ENCODE measurements at places on chromosomes 16 and 17.
A peak's percentile ranks its signal among the peaks of the same experiment; 100 is the strongest.

- no peak for DNase-seq
Observed at GRCh38 chr16:8763899-8764298, 33.5 kb downstream of the TMEM186 start.

- no peak for DNase-seq
Observed at GRCh38 chr17:79965806-79966205, 69.9 kb downstream of the TBC1D16 start.

GRCh38 chr17:31321966-31322365 is 544 bp upstream of the EVI2A start:
- no peak for DNase-seq

- no peak for DNase-seq
Observed at GRCh38 chr16:68408967-68409366, 39.3 kb downstream of the SMPD3 start.

GRCh38 chr16:77169650-77170236 is 21.2 kb upstream of the MON1B start:
- DNase-seq: peak; percentile 63

DNA sequence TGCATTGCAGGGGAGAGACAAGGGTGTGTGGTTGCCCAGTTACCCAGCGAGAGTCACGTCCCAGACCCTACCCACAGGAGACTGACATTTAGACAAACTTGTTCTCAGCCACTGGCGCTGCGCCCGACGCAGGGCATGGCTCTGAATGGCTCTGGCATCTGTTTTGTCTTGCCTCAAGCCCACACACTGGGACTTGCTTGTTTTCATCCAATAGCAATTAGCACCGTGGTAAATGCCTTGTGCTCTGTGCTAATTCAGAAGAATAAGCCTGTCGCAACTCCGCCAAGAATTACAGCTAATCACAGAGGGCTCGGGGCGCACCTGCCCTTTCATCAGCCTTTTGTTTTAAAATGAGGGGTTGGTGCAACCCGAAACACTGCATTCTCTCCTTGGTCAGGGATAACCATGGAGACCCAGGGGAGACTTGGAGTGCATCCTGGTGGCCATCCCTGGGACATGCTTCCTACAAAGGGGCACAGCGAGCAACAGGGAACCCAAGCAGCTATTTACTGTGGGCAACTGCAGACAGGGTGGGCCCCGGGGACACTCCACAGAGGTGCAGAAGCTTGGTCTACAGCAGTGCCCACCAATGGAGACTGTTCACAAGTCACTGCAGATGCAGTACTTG is 220.6 kb upstream of the ZFHX3 start:
- no peak for DNase-seq

GRCh38 chr17:7147772-7148171 is 31.4 kb downstream of the ASGR1 start:
- no peak for DNase-seq

- no peak for DNase-seq
Observed at GRCh38 chr17:17119533-17119932, 77.3 kb downstream of the MPRIP start.

- DNase-seq: no peak
Observed at GRCh38 chr16:74793571-74793970, 19.0 kb upstream of the FA2H start.

GRCh38 chr16:85648070-85648714 is 35.1 kb downstream of the GSE1 start:
- no peak for DNase-seq

DNA sequence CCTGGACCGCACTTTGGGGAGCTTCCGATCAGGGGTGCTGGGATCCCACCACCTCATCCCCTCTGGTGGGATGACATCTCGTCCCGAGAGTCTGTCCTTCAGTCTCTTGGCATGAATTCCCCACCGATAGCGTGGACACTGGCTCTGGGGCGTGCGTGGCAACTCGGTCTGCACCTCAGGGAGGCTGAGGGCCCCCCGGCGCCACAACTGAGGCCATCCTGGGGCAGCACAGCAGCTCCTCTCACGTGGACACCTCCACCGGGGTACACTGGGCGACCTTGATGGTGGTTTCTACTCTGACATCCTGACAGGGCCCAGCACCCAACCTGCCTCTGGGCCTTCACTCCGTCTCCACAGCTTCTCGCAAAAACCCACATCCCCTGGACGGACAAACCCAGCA is 8.6 kb downstream of the PDIA2 start:
- no peak for DNase-seq

GRCh38 chr16:49780433-49780832 is 75.5 kb downstream of the ZNF423 start:
- no peak for DNase-seq

GRCh38 chr17:700504-701094 is 14.0 kb downstream of the VPS53 start:
- DNase-seq: no peak

GRCh38 chr17:13704333-13704732 is 102.6 kb upstream of the HS3ST3A1 start:
- no peak for DNase-seq

- DNase-seq: no peak
Observed at GRCh38 chr16:57647136-57647875, 18.9 kb downstream of the ADGRG1 start.

GRCh38 chr17:42709561-42709960 is 27.2 kb downstream of the CNTNAP1 start:
- no peak for DNase-seq

- no peak for DNase-seq
Observed at GRCh38 chr17:41736983-41737679, 2.7 kb upstream of the HAP1 start.

- peak; percentile 46 for DNase-seq
Observed at GRCh38 chr17:45248132-45248957, 13.5 kb downstream of the SPATA32 start.

GRCh38 chr17:48161127-48161905 is 53.8 kb downstream of the SNX11 start:
- DNase-seq: no peak

GRCh38 chr17:40915721-40916256 is 21.7 kb downstream of the KRT23 start:
- no peak for DNase-seq
